ENCODE measurements at places on chromosomes 16 and 17. TPM values are rescaled to one million over a fixed set of nuclear protein-coding genes. Genes with fewer than 3 reads are reported as not detected.
A peak's percentile ranks its signal among the peaks of the same experiment; 100 is the strongest.

DNA sequence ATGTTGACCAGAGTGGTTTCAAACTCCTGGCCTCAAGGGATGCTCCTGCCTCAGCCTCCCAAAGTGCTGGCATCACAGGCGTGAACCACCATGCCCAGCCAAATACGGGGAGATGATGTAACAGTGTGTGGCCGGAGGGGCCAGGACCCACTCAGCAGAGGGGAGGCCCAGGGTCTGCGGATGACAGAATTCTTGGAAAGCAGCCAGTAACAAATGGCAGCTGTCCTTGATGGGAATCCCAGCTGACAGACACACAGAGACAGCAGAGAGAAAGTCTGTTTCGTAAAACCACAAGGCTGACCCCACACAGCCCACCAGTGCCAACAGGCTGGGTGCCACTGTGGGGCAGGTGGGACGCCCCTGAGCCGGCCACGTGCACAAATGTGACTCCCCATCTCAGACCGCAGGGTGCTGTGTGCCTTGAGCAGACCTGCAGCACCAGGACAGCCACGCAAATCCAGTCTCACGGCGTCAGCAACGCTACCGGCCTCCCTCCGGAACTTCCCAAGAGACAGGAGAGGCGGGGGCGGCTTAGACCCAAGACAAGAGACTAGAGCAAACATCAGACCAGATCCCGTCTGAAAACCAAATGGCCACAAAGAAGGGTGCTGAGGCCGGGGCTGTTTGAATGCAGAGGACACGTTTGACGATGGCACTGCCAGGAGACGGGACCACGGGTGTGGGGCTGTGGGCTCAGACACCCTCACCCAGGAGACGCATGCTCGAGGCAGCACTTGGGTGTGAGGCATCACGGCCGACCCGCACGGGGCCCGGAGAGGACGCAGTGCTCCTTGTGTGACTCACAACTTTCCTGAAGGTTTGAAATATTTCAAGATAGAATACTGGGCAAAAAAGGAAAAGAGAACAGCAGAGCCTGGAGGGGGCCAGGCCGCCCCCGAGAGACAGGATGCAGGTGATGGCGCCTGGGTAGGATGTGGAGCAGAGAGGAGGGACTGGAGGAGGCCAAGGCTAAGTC lies 24.6 kb downstream of the CTU2 start:
- DNase-seq = no peak
- H3K27me3 ChIP-seq = no peaks in the 10 kb centered on the region
- no peak overlapping the region for H3K27ac ChIP-seq
- H3K4me3 ChIP-seq = no peak overlapping the region

GRCh38 chr17:38465391-38466345 lies 37.4 kb downstream of the ARHGAP23 start:
- H3K4me1 ChIP-seq = no peaks in the 10 kb centered on the region
- H3K27me3 ChIP-seq = peaks cover 8% of the 10 kb centered on the region
- H3K4me3 ChIP-seq = no peak overlapping the region
- no peak for DNase-seq
- no peak overlapping the region for H3K27ac ChIP-seq

DNA sequence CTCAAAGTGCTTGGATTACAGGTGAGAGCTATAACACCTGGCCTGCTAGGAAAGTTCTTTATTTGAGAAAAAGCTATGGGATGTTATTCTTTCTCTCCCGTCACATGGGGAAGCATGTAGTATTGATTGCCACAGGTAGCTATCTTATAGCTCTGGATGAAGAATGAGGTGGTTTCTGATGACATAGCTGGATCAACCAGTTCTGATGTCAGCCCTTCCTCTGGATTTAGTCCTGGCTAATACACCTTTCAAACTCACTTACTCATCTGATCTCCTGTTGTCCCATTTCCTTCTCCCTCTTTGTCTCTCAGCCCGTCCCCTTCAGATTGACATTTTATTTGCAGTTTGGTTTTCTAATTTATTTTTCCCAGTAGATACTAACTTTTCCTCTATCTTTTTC lies 14.1 kb upstream of the PPM1D start:
- no peaks in the 10 kb centered on the region for H3K36me3 ChIP-seq
- no peak overlapping the region for H3K27ac ChIP-seq
- no peak for DNase-seq
- H3K4me3 ChIP-seq = no peak overlapping the region
- H3K27me3 ChIP-seq = no peaks in the 10 kb centered on the region
- H3K4me1 ChIP-seq = no peaks in the 10 kb centered on the region

DNA sequence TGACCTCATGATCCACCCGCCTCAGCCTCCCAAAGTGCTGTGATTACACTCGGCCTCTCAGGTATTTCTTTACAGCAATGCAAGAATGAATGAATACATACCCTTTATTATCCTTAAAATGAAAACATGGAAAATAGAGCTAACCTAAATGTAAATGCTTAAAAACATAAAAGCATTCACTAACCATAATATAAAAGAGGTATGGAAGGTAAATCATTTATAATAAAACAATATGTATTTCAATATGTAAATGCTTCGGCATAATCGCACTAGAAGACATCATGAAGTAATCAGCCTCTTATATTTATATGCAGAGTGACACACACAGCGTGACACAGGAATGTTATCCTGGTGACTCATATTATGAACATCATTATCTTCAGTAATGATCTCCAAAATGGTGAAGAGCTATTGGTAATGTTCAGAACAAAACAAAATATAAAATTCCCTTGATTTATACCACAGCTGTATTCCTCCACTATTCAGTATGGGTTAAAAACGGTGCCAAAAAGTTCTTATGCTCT lies 53.9 kb downstream of the AIPL1 start:
- DNase-seq = no peak
- H3K27ac ChIP-seq = no peak overlapping the region
- no peaks in the 10 kb centered on the region for H3K36me3 ChIP-seq
- H3K27me3 ChIP-seq = peaks cover 48% of the 10 kb centered on the region
- no peaks in the 10 kb centered on the region for H3K4me1 ChIP-seq

- H3K27ac ChIP-seq = no peak overlapping the region
- no peaks in the 10 kb centered on the region for H3K4me1 ChIP-seq
- peaks cover 5% of the 10 kb centered on the region for H3K27me3 ChIP-seq
- H3K4me3 ChIP-seq = no peak overlapping the region
- no peaks in the 10 kb centered on the region for H3K36me3 ChIP-seq
Measured at GRCh38 chr16:57949595-57950238, 21.2 kb downstream of the CNGB1 start.

GRCh38 chr17:80264205-80265075 lies 3.8 kb downstream of the RNF213 start:
- DNase-seq = peak; percentile 74
- peak overlapping the region; percentile 91 for H3K4me3 ChIP-seq
- H3K4me1 ChIP-seq = peaks cover 35% of the 10 kb centered on the region

GRCh38 chr16:81401035-81401950 lies 43.3 kb upstream of the CMIP start:
- no peaks in the 10 kb centered on the region for H3K36me3 ChIP-seq
- H3K4me3 ChIP-seq = no peak overlapping the region
- DNase-seq = no peak
- H3K27me3 ChIP-seq = no peaks in the 10 kb centered on the region
- H3K27ac ChIP-seq = no peak overlapping the region
- H3K4me1 ChIP-seq = no peaks in the 10 kb centered on the region

- peaks cover 5% of the 10 kb centered on the region for H3K4me1 ChIP-seq
- no peak overlapping the region for H3K4me3 ChIP-seq
- H3K36me3 ChIP-seq = no peaks in the 10 kb centered on the region
- no peak overlapping the region for H3K27ac ChIP-seq
- no peak for DNase-seq
Measured at GRCh38 chr16:77227745-77228144, 28.5 kb downstream of the SYCE1L start.

GUCY2D gene
- total RNA-seq = not detected

CCL13 gene
- total RNA-seq = not detected

GRCh38 chr16:88499292-88499691 lies 46.2 kb downstream of the ZFPM1 start:
- DNase-seq = no peak
- H3K27ac ChIP-seq = no peak overlapping the region
- no peaks in the 10 kb centered on the region for H3K27me3 ChIP-seq
- H3K4me3 ChIP-seq = peak overlapping the region; percentile 18
- no peaks in the 10 kb centered on the region for H3K4me1 ChIP-seq
- H3K36me3 ChIP-seq = peaks cover 1% of the 10 kb centered on the region

TNFRSF13B gene
- total RNA-seq = 0.31 TPM

DNA sequence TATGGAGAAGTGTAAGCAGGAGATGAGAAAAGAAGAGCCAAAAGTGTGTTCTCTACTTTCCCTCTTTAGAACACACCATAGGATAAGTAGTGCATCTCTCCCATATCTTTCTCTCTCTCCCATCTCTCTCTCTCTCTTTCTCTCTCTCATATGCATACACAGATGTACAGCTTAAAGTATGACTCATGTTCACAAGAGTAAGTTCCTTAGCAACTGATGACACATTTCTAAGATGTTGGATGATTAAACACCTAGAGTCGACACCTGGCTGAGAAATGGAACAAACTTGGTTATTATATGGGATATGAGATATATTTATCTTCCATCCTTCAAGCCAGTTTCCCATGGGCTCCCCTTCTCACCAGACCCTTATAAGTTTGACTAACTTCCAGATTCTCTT lies 113.5 kb downstream of the TMEM132E start:
- H3K27ac ChIP-seq = no peak overlapping the region
- DNase-seq = no peak
- H3K36me3 ChIP-seq = no peaks in the 10 kb centered on the region

GRCh38 chr17:45833920-45834319 lies 10.8 kb upstream of the SPPL2C start:
- no peak overlapping the region for H3K4me3 ChIP-seq
- no peak overlapping the region for H3K27ac ChIP-seq
- no peaks in the 10 kb centered on the region for H3K4me1 ChIP-seq
- no peak for DNase-seq
- no peaks in the 10 kb centered on the region for H3K36me3 ChIP-seq

DNA sequence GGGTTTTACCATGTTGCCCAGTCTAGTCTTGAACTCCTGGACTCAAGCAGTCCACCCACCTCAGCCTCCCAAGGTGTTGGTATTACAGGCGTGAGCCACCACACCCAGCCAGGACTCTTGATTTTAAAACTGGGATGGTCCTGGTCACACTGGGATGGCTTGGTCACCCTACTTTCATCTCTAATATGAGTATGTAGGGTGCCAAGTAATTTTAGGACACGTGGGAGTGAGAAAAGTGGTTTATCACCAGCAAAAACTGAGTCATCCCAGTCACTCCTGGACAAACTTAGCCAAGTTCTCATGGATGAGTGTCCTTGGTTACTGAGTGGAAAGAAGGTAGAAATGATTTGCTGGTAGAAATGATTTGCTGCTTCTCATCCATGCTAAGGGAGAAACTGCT lies 9.9 kb downstream of the CLEC19A start:
- peaks cover 8% of the 10 kb centered on the region for H3K4me1 ChIP-seq
- no peak for DNase-seq
- no peaks in the 10 kb centered on the region for H3K36me3 ChIP-seq
- peaks cover 27% of the 10 kb centered on the region for H3K27me3 ChIP-seq
- no peak overlapping the region for H3K27ac ChIP-seq

DNA sequence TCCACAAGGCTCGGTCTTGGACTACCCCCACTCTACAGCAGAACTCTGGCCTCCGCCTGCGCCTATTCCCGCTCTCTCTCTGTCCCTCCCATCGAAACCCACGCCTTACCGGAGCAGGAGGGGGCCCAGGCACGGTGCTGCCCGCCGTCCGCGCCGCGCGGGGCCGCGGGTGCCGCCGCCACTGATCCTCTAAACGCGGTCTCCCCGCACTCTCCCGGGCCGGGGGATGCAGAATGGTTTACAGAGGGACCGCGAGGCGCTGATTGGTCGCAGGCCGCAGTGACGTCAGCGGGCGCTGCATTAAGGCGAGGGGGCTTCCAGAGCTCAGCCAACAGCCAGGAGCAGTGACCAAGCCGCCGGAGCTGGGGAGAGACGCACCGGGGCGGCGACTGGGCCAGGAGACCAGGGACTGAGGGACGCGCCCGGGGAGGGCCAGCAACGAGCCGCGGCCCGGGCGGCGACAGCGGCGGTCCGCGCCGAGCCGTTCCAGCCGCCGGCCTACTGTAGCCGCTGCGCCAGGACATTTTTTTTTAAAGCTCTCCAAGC lies 747 bp upstream of the LHX1 start:
- peaks cover 99% of the 10 kb centered on the region for H3K27me3 ChIP-seq
- H3K36me3 ChIP-seq = no peaks in the 10 kb centered on the region
- H3K4me1 ChIP-seq = peaks cover 62% of the 10 kb centered on the region

MPRIP gene
- 130 TPM for total RNA-seq

TBX21 gene
- total RNA-seq = 61.9 TPM

- DNase-seq = no peak
- H3K4me1 ChIP-seq = no peaks in the 10 kb centered on the region
Measured at GRCh38 chr17:76833747-76834146, 34.5 kb upstream of the MGAT5B start.

- no peaks in the 10 kb centered on the region for H3K36me3 ChIP-seq
- DNase-seq = no peak
- H3K4me1 ChIP-seq = no peaks in the 10 kb centered on the region
- no peak overlapping the region for H3K27ac ChIP-seq
- H3K27me3 ChIP-seq = no peaks in the 10 kb centered on the region
Measured at GRCh38 chr16:59878479-59878878, 1144.4 kb upstream of the GOT2 start.

SECTM1 gene
- 0.74 TPM for total RNA-seq

DNA sequence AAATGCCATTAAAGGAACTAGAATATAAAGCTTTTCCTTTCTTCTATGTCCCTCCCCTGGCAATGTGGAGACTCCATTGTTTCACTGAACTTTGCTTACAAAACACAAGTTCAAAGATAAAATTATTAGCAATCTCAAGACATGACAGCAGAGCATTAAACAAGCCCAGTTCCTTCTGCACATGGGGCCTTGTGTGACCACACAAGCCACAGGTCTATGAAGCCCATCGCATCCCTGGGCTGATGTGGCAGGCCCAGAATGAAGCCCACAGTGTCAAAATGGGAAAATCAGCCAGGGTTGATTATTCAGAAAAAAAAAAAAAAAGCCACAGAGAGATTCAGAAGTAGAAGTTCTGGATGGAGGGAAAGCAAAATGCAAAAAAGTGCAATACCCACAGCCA lies 12.9 kb upstream of the SLC39A11 start:
- DNase-seq = no peak
- peaks cover 1% of the 10 kb centered on the region for H3K27me3 ChIP-seq
- no peak overlapping the region for H3K4me3 ChIP-seq
- no peak overlapping the region for H3K27ac ChIP-seq

GRCh38 chr16:66682271-66682670 lies 14.3 kb downstream of the CMTM4 start:
- H3K27me3 ChIP-seq = no peaks in the 10 kb centered on the region
- no peak for DNase-seq

- peaks cover 3% of the 10 kb centered on the region for H3K4me1 ChIP-seq
- no peak for DNase-seq
- H3K27me3 ChIP-seq = no peaks in the 10 kb centered on the region
- H3K36me3 ChIP-seq = peaks cover 9% of the 10 kb centered on the region
Measured at GRCh38 chr17:57125866-57126265, 40.8 kb downstream of the AKAP1 start.

ANKRD13B gene
- total RNA-seq = 17.9 TPM

- no peak overlapping the region for H3K27ac ChIP-seq
- no peaks in the 10 kb centered on the region for H3K4me1 ChIP-seq
- no peak overlapping the region for H3K4me3 ChIP-seq
- H3K36me3 ChIP-seq = no peaks in the 10 kb centered on the region
- H3K27me3 ChIP-seq = no peaks in the 10 kb centered on the region
- DNase-seq = no peak
Measured at GRCh38 chr16:78842950-78843349, 743.5 kb downstream of the WWOX start.

SULT1A3 gene
- total RNA-seq = 12.3 TPM

C16orf54 gene
- total RNA-seq = 19.1 TPM

- no peaks in the 10 kb centered on the region for H3K27me3 ChIP-seq
- peak overlapping the region; percentile 93 for H3K27ac ChIP-seq
- no peak for DNase-seq
- H3K36me3 ChIP-seq = peaks cover 62% of the 10 kb centered on the region
- peaks cover 72% of the 10 kb centered on the region for H3K4me1 ChIP-seq
Measured at GRCh38 chr17:80650751-80651518, 106.3 kb downstream of the RPTOR start.
